T-helper 17 cell (primary cell): ENCODE measurements at places on chromosomes 13 and 19.

- no peak for DNase-seq
These were observed 12.7 kb downstream of the PRKCG start for GRCh38 chr19:53894707-53895106.

GRCh38 chr19:53532362-53532761 lies 5.6 kb upstream of the ZNF331 start:
- no peak for DNase-seq

DNA sequence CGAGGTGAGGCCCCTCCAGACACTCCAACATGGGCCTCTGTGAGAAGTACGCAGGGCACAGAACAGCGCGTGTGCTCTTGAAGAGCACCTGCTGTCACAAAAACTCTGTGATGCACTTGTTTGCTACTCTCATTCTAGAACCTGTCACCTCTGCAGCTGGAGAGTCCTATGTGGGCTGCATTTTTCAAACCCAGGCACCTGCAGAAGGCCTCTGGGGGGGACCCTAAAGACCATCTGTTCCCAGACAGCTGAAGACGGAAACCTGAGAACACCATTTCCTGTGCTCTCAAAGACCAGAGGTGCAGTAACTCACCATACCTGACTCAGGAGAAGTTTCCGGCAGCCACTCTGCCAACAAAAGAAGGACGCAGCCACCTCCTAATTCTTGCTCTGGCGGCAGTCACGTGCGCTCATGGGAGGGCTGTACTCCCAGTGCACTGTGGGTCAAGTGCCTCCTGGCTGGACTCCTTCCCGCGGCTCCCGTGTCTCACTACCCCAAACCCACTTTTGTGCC lies 28.1 kb downstream of the RANBP3 start:
- DNase-seq, result no peak

DNA sequence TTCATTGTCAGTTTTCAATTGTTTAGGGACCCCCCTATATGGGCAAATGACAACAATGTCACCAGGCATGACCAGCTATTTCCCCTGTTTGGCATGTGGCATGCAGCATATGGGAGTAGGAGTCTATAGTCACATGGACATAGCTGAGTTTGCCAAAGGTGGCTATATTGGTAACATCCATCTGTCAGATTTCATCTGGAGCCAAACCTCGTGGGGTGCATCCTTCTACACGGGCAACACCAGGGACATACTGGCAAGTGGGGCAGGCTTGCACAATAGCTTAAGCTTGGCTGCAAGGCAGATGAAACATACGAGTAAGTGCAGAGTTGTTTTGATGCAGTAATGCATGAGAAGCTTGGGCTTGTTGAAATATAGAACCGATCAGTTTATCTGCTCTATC lies 24.5 kb upstream of the ZNF816 start:
- no peak for DNase-seq

GRCh38 chr19:42660353-42660752 lies 65.6 kb upstream of the CEACAM8 start:
- no peak for DNase-seq

DNA sequence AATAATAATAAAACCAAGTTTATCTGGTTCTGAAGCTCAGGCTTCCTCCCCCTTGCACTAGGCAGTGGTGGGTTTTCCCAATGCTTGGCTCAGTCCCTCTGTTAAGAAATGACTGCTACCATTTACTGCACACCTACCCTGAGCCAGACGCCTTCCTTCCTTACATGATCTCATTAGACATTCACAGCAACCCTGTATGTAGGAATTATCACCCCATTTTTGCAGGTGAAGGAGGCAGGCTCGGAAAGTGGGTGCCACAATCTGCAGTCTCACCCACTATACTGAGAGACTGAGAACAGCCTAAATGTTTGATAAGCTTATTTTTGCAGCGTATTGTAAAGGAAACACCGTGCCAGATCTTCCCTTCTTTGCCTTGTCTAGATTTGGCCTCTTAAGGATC lies 18.3 kb upstream of the CACNG8 start:
- no peak for DNase-seq

- DNase-seq, result no peak
These were observed 164.2 kb upstream of the SOX1 start for GRCh38 chr13:111902726-111903125.

DNA sequence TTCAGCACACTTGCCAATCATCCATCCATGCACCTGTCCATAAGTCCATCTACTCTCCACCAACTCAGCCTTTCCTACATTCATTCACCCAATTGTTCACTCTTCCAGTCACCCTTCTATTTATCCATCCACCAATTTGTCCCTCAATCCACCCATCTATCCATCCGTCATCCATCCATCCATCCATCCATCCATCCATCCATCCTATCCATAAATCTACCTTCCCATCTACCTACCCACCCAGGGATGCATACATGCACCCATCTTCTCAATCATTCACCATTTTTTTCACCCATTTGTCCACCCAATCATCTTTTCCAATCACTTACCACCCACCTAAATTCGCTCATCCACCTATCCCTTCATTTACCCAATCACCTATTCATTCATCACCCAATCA lies 14.6 kb upstream of the CEACAM20 start:
- DNase-seq, result no peak

GRCh38 chr19:51803967-51804366 lies 9.0 kb downstream of the FPR3 start:
- no peak for DNase-seq

DNA sequence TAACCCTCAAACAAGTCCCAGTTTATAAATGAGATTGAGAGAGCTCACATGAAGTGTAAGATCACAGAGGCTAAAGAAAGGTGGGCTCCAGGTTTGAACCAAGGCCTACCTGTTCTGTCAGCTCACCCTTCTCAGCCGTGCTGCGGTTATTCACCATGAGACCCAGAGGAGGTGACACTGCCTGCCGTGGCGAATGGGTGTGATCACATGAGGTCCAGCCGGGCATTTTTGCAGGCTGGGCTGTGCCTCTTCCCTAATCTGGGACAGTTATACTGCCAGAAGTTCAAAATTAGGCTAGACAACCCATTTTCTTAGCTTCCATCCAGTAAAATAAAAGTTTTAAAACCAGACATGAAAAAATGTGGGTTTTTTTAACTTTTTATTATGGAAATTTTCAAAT lies 146.8 kb downstream of the FOXO1 start:
- DNase-seq, result no peak

DNA sequence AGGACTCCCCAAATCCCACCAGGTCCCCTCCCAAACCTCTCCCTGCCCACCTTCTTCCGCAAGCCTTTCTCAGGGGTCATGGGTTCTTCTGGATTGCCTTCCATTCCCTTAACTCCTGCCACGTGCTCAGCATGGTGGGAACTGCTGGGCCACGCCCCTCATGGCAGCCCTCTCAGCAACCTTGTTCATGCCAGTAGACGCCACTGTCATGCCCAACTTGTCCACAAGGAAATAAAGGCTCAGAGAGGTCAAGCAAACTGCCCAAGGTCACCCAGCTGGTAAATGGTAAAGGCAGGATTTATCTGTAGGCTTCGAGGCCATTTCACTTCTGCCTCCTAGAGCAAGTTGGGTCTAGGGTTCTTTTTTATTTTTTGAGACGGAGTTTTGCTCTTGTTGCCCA lies 10.9 kb downstream of the PRAM1 start:
- no peak for DNase-seq

- DNase-seq, result no peak
These were observed 2.2 kb upstream of the ZNF577 start for GRCh38 chr19:51889934-51890333.
